Activated T-helper 1 cell treated with anti-CD3 and anti-CD28 coated beads, Interleukin-2, amount 50 U/mL, for 16 hours (primary cell): ENCODE measurements at places on chromosomes 7 and 10.

DNA sequence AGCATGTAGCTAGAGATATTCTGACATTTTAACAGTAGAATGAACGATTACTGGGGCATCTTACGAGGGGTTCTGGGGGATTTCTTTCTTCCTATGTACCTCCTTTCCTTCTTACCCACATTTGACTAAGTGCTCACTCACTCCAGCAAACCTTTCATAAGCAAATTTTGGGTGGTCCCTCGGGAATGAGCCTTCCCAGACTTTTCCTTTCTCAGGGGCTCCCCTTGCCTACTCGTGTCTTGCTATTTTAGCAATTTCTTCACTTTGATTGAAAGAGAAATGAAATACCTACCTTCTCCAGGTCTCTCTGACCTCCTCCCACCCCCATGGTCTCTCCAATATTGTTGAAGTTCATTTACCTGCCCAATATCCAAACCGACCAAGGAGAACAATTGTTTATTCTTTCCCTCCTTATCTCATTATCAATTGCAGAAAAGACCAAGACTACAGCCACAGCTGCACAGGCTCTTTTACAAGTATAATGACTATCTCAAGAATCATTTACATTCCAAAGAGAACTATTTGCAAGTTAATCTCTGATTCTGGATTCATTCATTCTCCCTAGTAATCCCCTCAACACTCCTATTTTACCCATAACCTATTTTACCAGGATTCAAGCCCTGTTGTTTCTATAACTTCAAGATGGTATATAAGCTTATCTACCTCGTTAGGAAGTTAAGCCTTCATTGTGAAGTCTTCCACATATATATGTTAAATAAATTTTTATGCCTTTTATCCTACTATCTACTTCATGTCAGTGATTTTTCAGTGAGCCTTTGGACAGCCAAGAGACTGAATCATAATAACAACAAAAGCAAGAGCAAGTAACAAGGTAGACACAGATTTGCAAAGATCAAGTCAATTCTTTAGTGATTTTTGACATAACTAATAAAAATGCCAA is 480.6 kb downstream of the IPMK start:
- DNase-seq, result no peak

- DNase-seq, result no peak
Measured at GRCh38 chr7:149245244-149245643, 5.8 kb downstream of the ZNF212 start.

DNA sequence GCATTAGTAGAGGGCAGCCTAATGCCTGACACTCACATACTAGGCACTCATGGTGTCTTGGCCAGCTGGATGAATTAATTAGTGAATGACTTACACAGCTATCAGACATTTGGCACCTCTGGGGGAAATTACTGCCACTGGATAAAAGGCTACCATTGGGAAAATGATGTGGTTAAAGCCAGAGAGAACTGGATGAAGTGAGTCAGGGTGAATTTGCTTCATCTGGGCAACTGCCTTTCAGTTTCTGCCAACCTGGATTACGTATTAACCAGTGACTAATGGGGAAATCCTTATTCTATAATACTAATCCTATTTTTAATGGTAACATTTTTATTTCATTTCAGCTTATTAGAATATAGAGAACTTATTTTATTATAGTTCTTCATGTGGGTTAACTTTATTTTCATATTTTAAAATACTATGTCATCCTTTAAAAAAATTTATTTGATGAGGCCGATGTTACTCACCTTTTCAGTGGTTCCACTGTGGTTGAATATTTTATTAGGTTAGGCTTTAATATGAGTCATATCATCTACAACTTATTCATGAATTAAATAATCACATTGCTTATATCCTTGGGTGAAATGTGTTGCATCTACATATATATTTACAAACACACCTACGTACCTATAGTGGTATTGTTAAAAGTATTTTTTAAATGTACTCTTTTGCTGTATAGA is 85.6 kb upstream of the CAPZA2 start:
- no peak for DNase-seq

DNA sequence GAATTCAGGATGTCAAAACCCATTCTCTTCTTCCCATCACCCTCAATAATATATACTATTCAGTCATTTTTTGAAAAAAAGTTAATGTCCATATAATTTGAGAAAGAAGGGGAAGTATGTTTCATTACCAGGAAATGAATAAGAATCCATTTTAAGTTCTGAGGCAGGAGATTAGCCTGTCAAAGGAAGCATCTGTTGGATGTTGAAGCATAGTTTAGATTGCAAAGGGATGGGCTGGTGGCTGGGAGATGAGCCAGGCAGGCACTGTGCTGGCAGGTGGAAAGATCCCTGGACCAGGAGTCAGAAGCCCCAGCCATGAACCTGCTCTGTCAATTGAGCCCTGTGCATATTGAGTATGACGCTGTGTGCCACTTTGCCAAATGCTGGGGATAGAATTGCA is 48.4 kb upstream of the CRTAC1 start:
- DNase-seq, result no peak

GRCh38 chr10:132730573-132730953 is 55.4 kb downstream of the NKX6-2 start:
- DNase-seq, result no peak

DNA sequence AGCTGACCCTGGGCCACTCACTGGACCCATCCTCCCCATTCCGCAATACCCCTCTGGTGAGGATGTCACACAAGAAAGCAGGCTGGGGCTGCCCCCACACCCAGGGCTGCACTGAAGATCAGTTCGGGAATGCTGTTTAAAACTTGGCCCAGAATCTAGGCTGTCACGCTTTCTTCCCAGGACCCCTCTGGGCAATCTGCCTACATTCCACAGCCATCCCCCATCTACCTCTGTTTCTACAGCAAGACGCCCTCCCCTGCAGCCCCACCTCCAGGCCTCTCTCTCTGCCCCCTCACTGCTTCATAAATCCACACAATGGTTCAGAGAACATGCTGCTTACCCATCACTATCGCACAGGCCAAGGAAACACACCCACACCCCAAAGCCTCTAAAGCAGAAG is 36.1 kb downstream of the XPNPEP1 start:
- no peak for DNase-seq

- no peak for DNase-seq
Measured at GRCh38 chr10:104170610-104171254, 48.8 kb downstream of the SFR1 start.
